ENCODE measurements at places on chromosomes 1 and 21. TPM values are rescaled to one million over a fixed set of nuclear protein-coding genes. Genes with fewer than 3 reads are reported as not detected.

DNA sequence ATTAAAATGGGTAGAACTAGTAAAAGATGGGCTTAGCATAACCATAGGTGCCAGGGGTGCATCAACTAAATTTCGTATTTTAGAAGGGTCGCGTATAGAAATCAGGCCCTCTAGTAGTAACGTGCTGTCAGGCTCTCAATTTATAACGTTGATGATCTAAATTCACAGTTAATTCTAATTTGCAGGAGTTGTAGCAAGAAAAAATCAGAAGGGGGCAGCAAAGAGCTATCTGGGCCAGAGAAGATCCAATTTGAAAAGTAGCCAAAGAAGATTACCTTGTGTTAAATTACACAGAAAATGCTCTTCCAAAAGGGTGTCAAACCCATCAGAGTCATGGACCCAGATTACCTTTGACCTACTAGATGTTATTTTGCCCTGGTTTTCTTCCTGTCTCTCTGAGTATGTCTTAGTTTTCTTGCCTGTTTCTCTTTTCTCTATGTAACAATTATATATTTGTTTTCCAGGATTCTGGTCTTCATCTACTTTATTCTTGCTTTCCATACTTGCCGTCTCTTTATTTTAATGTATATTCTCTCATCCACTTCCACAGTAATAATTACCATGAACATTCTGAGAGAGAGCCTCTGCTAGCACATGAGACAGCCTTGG lies 1030.9 kb downstream of the AMY1C start:
- H3K4me3 ChIP-seq: no peak overlapping the region
- H3K27me3 ChIP-seq: no peaks in the 10 kb centered on the region
- H3K4me1 ChIP-seq: no peaks in the 10 kb centered on the region
- H3K36me3 ChIP-seq: no peaks in the 10 kb centered on the region
- DNase-seq: peak; percentile 19

Gene GSTM4
- total RNA-seq: 19.7 TPM

- DNase-seq: no peak
- H3K4me1 ChIP-seq: no peaks in the 10 kb centered on the region
- no peak overlapping the region for H3K4me3 ChIP-seq
- no peak overlapping the region for H3K27ac ChIP-seq
Measured at GRCh38 chr21:32888971-32889370, 117.4 kb upstream of the PAXBP1 start.

- H3K27me3 ChIP-seq: no peaks in the 10 kb centered on the region
- no peaks in the 10 kb centered on the region for H3K4me1 ChIP-seq
- H3K27ac ChIP-seq: no peak overlapping the region
- H3K36me3 ChIP-seq: no peaks in the 10 kb centered on the region
Measured at GRCh38 chr1:193654951-193655735, 468.7 kb upstream of the B3GALT2 start.

GRCh38 chr1:44453798-44454349 lies 48.8 kb downstream of the RNF220 start:
- no peak for DNase-seq
- no peaks in the 10 kb centered on the region for H3K4me1 ChIP-seq
- H3K36me3 ChIP-seq: no peaks in the 10 kb centered on the region
- no peak overlapping the region for H3K4me3 ChIP-seq
- H3K27me3 ChIP-seq: no peaks in the 10 kb centered on the region
- H3K27ac ChIP-seq: no peak overlapping the region

- H3K27me3 ChIP-seq: no peaks in the 10 kb centered on the region
- no peaks in the 10 kb centered on the region for H3K36me3 ChIP-seq
- no peaks in the 10 kb centered on the region for H3K4me1 ChIP-seq
- no peak overlapping the region for H3K27ac ChIP-seq
- H3K4me3 ChIP-seq: no peak overlapping the region
Measured at GRCh38 chr1:101407505-101408211, 170.8 kb downstream of the S1PR1 start.

DNA sequence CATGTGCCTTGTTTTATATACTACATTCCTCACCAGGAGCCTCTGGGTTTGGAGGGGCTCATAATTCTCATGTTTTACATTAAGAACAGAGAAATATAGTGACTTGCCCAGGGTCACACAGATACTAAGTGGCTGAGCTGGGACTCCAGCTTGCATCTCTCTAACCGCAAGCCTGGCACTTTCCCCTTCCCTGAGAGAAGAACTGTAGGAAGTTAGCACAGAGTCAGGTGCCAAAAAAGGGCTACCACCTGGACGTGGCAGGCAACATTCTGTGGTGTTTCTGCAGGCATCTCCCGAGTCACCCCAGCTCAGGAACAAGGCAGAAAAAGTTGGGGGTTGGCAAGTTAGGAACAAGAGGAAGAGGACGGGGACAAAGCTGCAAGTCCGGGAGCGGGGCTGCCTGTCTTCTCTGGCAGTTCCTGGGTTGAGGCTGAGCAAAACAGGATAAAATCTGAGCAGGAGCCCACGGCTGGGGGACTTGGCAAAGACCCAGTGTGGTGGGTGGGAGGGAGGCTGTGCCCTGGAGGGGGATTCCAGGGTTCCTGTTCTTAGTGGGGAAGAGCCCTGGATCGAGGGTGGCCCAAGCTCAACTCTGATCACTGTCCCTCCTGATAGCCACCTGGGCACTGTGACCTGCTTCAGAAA lies 9.8 kb downstream of the PLA2G5 start:
- no peak overlapping the region for H3K27ac ChIP-seq
- no peak overlapping the region for H3K4me3 ChIP-seq
- H3K4me1 ChIP-seq: no peaks in the 10 kb centered on the region

Gene CD34
- 81.9 TPM for total RNA-seq

Gene FALEC
- total RNA-seq: not detected

Gene NFASC
- total RNA-seq: 4.8 TPM

DNA sequence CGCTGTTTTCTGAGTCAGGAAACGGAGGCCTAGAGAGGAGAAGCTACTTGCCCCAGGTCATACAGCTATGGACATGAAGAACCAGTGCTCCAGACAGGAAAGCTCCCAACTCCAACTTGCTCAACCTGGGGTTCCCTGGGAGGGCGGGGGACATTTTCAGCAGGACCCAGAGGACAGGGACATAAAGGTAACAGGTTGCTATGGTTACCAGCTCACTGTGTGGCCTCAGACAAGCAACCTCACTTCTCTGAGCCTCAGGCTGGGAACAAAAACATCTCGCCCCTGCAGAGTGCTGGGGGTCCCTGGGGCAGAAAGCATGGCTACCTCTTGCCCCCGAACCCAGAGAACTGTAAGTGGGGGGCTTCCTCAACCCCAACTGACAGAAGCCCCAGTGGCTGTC lies 16.1 kb downstream of the FBXO2 start:
- no peak for DNase-seq
- no peak overlapping the region for H3K27ac ChIP-seq
- H3K36me3 ChIP-seq: no peaks in the 10 kb centered on the region
- no peak overlapping the region for H3K4me3 ChIP-seq
- H3K4me1 ChIP-seq: no peaks in the 10 kb centered on the region

- no peak overlapping the region for H3K4me3 ChIP-seq
- no peaks in the 10 kb centered on the region for H3K4me1 ChIP-seq
- DNase-seq: no peak
Measured at GRCh38 chr1:36715797-36716196, 233.1 kb upstream of the CSF3R start.

Gene BTG2
- total RNA-seq: 118 TPM

GRCh38 chr1:66998972-66999371 lies 55.0 kb downstream of the SLC35D1 start:
- no peaks in the 10 kb centered on the region for H3K27me3 ChIP-seq
- H3K4me3 ChIP-seq: no peak overlapping the region
- H3K27ac ChIP-seq: no peak overlapping the region
- H3K36me3 ChIP-seq: peaks cover 10% of the 10 kb centered on the region
- DNase-seq: no peak
- no peaks in the 10 kb centered on the region for H3K4me1 ChIP-seq

- H3K27ac ChIP-seq: no peak overlapping the region
- H3K27me3 ChIP-seq: no peaks in the 10 kb centered on the region
- no peak overlapping the region for H3K4me3 ChIP-seq
- no peaks in the 10 kb centered on the region for H3K36me3 ChIP-seq
- DNase-seq: no peak
Measured at GRCh38 chr1:99579691-99580172, 66.2 kb upstream of the PALMD start.

DNA sequence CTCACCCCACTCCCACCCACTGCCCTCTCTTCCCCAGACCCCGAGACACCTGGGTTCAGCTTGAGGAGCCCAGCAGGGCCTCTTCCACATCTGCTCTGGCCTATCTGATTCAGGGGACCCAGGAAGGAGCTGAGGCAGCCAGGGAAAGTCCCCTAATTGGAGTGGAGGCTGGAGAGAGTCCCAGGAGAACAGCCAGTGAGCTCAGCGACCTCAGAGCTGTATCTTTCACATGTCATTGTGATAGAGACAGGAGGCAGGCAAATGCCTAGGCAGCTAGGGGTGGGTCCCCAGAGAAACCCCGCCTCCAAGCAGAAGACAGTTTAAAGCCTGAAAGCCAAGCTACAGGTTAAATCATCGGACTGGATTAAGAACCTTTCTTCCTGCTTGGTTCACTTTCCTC lies 122.7 kb downstream of the MATN1 start:
- H3K4me1 ChIP-seq: no peaks in the 10 kb centered on the region
- H3K4me3 ChIP-seq: no peak overlapping the region
- H3K27ac ChIP-seq: no peak overlapping the region
- no peaks in the 10 kb centered on the region for H3K36me3 ChIP-seq
- DNase-seq: no peak
- H3K27me3 ChIP-seq: peaks cover 4% of the 10 kb centered on the region

DNA sequence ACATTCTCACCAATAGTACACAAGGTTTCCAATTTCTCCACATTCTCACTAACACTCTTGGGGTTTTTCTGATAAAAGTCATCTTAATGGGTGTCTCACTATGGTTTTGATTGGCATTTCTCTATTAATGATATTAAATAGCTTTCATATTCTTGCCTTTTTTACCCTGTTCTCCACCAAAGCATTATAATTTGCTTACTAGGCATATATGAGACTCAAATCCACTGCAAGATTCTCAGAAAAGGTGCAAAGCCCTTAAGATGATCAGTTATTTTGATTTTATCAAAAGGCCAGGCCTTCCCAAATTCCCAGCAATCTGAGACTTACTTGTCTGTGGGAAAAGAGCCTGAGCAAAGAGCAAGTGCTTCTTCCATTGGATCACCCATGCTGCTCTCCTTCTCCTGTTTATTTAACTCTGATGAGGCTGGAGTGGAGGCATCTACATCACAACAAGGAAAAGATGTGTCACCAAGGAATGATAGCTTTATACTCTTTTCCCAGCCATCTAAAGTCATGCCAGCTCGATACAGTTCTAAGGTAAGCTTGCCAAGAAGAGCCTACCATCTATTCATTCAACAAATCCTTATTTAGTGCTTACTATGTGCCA lies 24.6 kb downstream of the CLSPN start:
- H3K27me3 ChIP-seq: no peaks in the 10 kb centered on the region
- no peaks in the 10 kb centered on the region for H3K4me1 ChIP-seq
- H3K4me3 ChIP-seq: no peak overlapping the region
- no peak for DNase-seq
- no peak overlapping the region for H3K27ac ChIP-seq
- no peaks in the 10 kb centered on the region for H3K36me3 ChIP-seq

- H3K4me3 ChIP-seq: no peak overlapping the region
- no peak for DNase-seq
- H3K27ac ChIP-seq: no peak overlapping the region
- H3K4me1 ChIP-seq: peaks cover 13% of the 10 kb centered on the region
- H3K27me3 ChIP-seq: no peaks in the 10 kb centered on the region
Measured at GRCh38 chr1:220313576-220313975, 41.3 kb upstream of the RAB3GAP2 start.

- H3K36me3 ChIP-seq: peaks cover 22% of the 10 kb centered on the region
- H3K27ac ChIP-seq: peak overlapping the region; percentile 87
- no peaks in the 10 kb centered on the region for H3K4me1 ChIP-seq
- no peaks in the 10 kb centered on the region for H3K27me3 ChIP-seq
Measured at GRCh38 chr1:169368406-169368769, 393 bp downstream of the BLZF1 start.

GRCh38 chr1:41404308-41404761 lies 43.1 kb downstream of the FOXO6 start:
- no peak overlapping the region for H3K27ac ChIP-seq
- DNase-seq: peak; percentile 55
- no peaks in the 10 kb centered on the region for H3K36me3 ChIP-seq
- H3K27me3 ChIP-seq: no peaks in the 10 kb centered on the region

DNA sequence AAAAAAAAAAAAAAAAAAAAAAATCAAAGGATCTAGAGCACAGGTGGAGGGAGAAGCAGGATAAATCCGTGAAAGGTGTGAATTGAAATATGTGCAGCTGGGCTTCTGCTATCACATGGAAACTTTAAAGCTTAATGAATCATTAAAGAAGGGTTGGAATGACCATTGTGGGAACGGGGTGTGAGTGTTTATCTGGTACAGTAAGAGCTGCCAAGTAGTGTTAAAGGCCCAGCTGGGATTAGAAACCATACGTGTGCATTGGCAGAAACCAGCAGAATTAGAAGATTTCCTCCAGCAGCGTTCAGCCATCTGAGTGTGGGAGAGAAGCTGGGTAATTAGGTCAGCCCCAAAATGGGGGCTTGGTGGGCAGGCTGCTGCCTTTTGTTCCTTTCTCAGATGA lies 13.5 kb downstream of the FALEC start:
- no peaks in the 10 kb centered on the region for H3K27me3 ChIP-seq
- H3K36me3 ChIP-seq: no peaks in the 10 kb centered on the region
- no peak overlapping the region for H3K4me3 ChIP-seq
- H3K27ac ChIP-seq: no peak overlapping the region

DNA sequence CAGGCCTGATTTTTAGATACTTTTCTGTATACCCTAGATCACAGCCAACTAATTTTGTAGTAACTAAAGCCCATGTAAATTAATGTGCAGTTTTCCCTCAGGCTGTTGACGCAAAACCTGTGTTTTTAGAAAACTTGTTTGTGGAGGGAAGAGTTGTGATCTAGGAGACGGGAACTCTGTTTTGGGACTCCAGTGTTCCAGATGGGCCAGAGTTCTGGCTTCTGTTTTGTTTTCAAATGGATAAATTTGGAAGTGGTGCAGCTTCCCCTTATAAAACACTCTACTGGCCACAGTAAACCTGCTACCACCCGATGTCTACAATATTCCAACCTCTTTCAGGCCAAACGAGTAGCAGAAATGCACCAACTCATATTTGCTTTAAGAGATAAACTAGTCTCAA lies 13.6 kb upstream of the GPR88 start:
- H3K27me3 ChIP-seq: no peaks in the 10 kb centered on the region
- no peak overlapping the region for H3K27ac ChIP-seq
- peaks cover 16% of the 10 kb centered on the region for H3K4me1 ChIP-seq

GRCh38 chr1:85799737-85800136 lies 91.5 kb upstream of the ZNHIT6 start:
- no peaks in the 10 kb centered on the region for H3K4me1 ChIP-seq
- H3K36me3 ChIP-seq: no peaks in the 10 kb centered on the region
- no peak for DNase-seq

DNA sequence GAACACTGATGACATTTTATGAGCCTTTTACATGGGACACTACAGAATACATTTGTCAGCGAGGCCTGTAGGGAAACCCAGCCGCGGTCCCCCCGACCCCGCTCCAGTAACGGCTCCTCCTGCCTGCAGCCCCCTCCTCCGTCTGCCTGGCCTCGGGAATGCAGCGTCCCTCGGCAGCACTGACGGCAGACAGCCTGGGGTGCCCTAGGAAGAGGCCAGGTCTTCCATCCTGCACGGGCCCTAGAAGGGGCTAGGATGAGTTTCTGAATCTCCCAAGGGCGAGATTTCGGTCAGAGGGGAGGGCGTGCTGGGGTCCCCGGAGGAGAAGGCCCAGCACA lies 8.4 kb downstream of the SAMD11 start:
- DNase-seq: no peak
- H3K27ac ChIP-seq: no peak overlapping the region
- peaks cover 42% of the 10 kb centered on the region for H3K4me1 ChIP-seq
- no peak overlapping the region for H3K4me3 ChIP-seq
- peaks cover 2% of the 10 kb centered on the region for H3K36me3 ChIP-seq
- H3K27me3 ChIP-seq: peaks cover 16% of the 10 kb centered on the region
